Activated CD4-positive, alpha-beta T cell treated with anti-CD3 and anti-CD28 coated beads, Interleukin-2, amount 10 ng/mL, durations not matched to agents 24 days and 14 days (primary cell): ENCODE measurements at places on chromosomes 6 and 20.
A peak's percentile ranks its signal among the peaks of the same experiment; 100 is the strongest.

GRCh38 chr6:43268782-43269272 lies 25.5 kb downstream of the TTBK1 start:
- no peak for DNase-seq

- DNase-seq = no peak
Measured at GRCh38 chr6:56416247-56416646, 168.9 kb upstream of the COL21A1 start.

DNA sequence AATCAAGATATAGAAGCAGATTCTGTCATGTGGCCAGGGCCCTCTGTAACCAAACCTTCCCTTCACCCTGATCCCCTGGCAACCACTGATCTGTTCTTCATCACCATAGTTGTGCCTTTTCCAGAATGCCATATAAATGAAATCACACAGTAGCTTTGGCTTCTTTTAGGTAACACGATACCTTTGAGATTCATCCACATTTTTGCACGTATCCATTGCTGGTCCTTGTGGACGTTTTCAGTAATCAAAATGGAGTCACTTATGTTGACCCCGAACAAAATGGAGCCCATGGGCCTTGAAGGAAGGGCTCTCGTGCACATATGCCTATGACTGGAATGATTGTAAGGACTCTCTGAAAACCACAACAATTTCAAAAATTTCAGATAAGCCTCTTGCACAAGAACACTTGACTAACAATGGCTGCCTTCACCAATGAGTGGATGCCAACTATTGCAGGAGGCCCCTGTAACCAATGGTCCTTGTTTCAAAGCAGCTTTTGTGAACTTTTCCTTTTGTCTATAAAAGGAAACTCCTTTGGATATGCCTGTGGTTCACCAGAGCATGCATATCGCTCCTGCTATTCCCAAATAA lies 84.3 kb upstream of the RALY start:
- DNase-seq = no peak

GRCh38 chr6:119620846-119621555 lies 271.4 kb upstream of the MAN1A1 start:
- DNase-seq = no peak

DNA sequence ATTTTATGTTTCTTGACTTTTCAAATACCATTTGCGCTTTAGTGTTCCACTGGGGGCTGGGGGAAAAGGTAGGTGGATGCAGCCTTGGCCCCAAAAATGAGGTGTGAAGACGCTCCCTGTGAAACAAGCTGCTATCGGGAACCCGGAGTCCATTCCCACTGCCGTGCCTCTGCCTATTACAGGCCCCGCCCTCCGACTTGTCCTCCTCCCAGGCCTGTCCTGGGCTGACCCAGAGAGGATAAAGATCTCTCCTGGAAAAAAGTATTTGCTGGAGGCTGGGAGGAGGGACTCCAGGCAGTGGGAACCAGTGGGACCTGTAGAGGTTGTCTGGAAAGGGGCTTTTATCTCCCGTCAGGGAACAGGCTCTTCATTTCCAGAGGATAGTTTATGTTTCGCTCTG lies 215.0 kb downstream of the SLC24A3 start:
- no peak for DNase-seq

DNA sequence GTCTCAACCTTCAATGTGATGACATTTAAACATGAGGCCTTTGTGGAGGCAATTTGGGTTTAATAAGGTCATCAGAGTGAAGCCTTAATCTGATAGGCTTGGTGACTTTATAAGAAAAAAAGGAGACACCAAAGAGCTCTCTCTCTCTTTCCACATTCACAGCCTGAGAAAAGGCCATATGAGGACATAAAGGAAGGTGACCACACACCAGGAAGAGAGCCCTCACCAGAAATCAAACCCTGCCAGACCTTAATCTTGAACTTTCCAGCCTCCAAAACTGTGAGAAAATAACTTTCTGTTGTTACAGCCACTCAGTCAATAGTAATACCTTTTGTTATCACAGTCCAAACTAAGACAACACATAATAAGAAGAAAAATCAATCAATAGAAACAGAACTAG lies 47.7 kb downstream of the COL12A1 start:
- no peak for DNase-seq

- no peak for DNase-seq
Measured at GRCh38 chr20:20795721-20796120, 83.3 kb upstream of the RALGAPA2 start.

GRCh38 chr6:41488433-41489119 lies 57.6 kb upstream of the FOXP4 start:
- DNase-seq = no peak

- DNase-seq = no peak
Measured at GRCh38 chr6:87747646-87748045, 45.6 kb upstream of the AKIRIN2 start.

GRCh38 chr6:73145690-73146089 lies 79.6 kb downstream of the KHDC1L start:
- no peak for DNase-seq

DNA sequence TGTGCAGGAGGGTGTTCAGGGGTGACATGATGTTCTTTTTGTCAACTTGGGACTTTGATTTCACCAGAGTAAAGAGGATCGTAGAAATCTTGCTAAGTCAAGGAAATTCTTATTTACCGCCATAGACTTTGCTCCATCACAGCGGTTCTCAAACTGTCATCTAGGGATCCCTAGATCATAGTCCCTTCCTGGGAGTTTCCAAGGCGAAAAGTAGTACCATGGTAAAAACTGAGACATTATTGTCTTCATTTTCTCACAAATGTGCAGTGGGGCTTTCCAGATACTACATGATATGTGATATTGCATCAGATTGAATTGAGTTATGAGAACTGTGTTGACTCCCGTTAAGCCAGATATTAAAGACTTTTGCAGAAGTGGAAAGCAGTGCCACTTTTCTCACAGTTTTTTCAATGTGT lies 79.7 kb downstream of the JARID2 start:
- DNase-seq = no peak

DNA sequence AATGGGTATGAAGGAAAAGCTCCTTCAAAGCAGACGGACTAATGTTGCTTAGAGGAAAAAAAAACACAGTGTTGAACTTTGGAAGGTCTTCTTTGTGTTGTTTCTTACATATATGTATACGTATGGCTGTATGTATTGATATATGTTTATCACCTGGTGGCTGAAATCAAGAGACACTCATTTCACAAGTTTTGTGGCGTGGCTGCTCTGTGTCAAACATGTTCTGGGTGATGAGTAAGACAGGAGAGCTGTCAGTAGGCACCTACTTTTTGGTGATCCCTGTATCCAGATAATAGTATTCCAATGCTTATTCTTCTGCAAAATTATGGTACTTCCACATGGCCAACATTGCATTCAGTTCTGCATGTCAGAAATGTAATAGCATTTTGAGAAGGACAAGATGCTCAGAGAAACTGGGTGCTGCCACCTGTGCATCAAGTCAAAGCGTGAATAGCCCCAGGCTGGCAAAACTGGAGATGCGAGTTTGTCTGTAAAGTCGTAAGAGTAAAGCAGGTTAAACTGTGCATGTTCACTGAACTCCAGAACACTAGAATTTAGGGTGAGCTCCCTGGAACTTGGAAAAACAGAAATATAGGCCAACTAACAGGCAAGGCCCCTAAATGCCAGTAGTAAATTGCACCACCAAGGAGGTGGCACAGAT lies 67.9 kb downstream of the ARMC2 start:
- no peak for DNase-seq

GRCh38 chr20:46151936-46152335 lies 33.8 kb downstream of the CD40 start:
- peak; percentile 70 for DNase-seq

DNA sequence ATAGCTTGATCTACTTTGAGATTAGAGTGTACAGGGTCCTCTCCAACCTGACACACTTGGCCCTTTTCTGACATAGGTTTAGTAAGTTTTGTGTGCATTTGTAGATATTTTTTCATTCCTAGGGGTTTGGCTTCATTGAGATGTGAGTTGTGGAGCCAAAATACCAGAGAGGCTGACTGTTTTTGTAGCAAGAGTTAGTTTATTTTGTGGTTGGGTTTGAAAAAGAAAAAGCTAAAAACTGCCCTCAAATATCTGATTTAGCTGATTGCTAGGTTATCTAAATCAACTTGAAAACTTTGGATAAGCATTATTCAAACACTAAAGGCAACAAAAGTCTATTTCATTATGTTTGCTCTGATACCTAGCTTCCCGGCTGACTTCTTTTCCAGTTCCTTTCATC lies 164.7 kb upstream of the CENPW start:
- no peak for DNase-seq

GRCh38 chr6:75349262-75349984 lies 64.8 kb upstream of the TMEM30A start:
- DNase-seq = no peak

DNA sequence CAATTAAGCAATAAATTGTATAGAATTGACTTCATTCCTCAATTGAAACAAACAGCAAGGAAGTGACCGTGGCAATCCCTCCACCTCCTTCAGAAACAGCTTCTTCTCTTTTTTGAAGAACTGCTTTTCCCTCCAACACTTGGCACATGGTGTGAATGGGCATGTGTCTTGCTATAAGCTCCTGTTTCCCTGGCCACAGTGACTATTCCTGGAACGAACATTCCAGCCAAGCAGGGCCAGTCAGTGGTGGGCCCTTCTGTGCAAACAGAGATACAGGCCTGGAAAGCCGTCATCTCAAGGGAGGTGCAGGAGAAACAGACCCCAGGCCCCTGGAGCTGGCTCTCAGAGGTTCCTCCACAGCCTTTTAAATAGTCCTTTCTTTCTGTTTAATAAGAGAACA lies 6.9 kb downstream of the TXNDC5 start:
- no peak for DNase-seq

GRCh38 chr6:2639896-2640295 lies 110.8 kb downstream of the MYLK4 start:
- no peak for DNase-seq

GRCh38 chr6:24827970-24828369 lies 29.3 kb upstream of the ARMH2 start:
- no peak for DNase-seq

- DNase-seq = no peak
Measured at GRCh38 chr6:163607792-163608191, 193.3 kb downstream of the QKI start.
